ENCODE measurements at places on chromosomes 11 and 22.

DNA sequence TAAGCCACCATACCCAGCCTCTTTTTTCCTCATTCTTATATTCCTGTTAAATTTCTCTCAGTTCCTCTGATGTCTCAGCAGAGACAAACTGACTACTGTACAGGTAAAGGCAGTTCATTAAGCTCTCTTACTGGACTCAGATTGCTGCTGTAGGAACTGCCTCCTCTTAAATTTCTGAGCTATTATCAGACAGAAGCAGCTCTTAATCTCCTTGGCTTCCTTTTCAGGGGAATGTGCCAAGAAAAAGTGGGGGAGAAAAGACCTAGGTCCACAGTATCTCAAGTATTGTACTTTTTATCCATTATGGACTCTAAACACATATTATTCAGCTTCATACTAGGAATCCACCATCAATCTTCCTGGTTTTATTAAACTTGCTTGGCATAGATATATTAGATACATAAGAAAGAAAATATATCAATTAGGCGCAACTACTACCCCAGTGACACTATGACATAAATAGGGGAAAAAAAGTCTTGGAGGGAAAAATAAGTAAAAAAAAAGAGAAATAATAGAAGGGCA lies 26.1 kb downstream of the MRTFA start:
- DNase-seq = no peak

GRCh38 chr11:57900320-57900719 lies 123.4 kb upstream of the OR9Q1 start:
- no peak for DNase-seq

- no peak for DNase-seq
Measured at GRCh38 chr11:42422090-42422489, 889.7 kb upstream of the API5 start.

GRCh38 chr22:44084044-44084772 lies 60.1 kb downstream of the PARVB start:
- no peak for DNase-seq

GRCh38 chr11:12755510-12756453 lies 81.6 kb downstream of the TEAD1 start:
- no peak for DNase-seq

DNA sequence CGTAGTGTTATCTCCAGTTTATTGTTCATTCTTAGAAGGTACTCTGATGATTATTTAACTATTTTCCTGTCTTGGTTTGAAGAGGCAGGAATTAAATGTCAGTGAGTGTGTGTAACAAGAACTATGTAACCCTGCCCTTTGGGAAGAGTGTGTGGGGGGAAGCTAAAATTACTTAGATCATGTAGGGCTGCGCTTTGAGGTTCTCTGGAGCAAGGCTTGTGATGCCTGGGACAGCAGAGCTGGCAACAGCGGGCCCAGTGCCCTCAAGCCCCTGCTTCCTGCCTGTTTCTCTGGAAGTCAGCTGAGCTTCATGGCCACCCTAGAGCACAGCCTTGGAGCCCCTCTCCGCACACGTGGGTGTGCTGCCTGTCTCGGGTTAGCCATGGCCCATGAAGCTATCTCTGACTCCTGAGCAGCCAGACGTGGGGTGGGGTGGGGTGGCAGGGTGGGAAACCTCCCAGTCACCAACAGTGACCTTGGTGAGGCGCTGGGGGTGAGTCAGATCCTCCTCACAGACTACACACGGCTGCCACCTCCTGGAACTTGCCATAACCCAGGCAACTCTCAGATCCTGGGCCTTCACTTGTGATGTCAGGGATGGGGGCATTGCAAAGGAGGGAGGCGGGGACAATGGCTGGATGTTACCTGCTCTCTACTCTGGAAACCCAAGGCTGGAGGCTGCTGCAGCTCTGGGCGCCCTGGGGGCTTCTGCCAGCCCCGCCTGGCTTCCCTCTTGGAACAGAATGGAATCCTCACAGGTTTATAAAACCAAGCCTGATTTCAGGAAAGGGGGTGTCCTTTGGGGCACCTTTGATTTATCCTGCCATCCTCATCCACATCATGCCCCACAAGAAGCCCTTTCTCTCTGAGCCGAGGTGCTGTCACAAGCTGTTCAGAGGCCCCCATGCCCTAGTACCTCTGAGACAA lies 88.6 kb downstream of the SNX19 start:
- DNase-seq = peak; percentile 64

- no peak for DNase-seq
Measured at GRCh38 chr11:123216249-123216648, 21.2 kb upstream of the CLMP start.

DNA sequence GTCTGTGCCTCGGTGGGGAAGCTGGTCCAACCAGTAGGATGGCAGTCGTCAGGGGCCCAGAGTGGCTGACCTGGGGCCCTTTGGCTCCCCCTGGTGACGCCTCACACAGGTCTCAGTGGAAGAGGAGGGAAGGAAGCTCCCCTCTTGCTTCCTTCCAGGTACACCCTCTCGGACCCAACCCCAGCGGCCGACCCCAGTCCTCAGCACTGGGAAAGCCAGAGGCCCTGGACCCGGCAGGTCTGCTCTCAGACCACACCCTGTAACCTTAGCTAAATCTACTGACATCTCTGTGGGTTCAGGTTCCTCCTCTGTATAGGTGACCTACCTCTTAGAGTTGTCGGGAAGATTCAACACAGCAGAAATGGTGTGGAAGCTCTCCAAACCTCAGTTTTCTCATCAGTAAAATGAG lies 3.4 kb upstream of the SCUBE1 start:
- no peak for DNase-seq

GRCh38 chr11:78841456-78842060 lies 266.9 kb upstream of the NARS2 start:
- DNase-seq = no peak

- peak; percentile 80 for DNase-seq
Measured at GRCh38 chr11:47946682-47947559, 33.4 kb upstream of the PTPRJ start.

GRCh38 chr22:48666620-48667019 lies 1161.1 kb downstream of the BRD1 start:
- no peak for DNase-seq

GRCh38 chr11:94450048-94450447 lies 43.6 kb downstream of the MRE11 start:
- no peak for DNase-seq

DNA sequence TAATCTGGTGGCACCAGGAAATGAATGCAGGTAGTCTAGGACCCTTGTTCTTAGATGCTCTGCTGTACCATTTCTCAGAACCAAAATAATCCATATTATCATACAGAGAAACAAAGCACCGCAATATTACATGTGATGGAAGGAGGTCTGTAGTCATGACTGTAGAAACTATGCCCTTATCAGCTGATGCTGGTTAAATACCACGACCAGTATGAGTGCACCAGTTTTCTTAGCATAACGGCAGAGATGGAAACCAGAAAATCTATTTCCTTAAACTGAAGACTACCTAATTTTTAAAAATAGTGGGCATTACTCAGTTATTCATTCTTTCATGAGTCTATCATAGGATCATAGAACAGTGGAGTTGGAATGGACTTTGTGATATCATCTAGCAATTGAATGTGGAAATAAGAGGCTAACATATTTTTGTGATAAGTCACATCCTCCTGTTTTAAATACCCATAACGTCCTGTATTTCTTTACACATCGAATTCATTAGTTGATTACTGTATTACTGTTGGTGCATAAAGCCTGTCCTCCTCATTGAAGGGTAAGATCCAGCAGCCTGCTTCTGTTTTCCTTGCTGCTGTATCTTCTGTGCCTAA lies 15.1 kb downstream of the JHY start:
- no peak for DNase-seq

All from amniotic stem cell (primary cell).